ENCODE measurements at places on chromosomes 4 and X.

DNA sequence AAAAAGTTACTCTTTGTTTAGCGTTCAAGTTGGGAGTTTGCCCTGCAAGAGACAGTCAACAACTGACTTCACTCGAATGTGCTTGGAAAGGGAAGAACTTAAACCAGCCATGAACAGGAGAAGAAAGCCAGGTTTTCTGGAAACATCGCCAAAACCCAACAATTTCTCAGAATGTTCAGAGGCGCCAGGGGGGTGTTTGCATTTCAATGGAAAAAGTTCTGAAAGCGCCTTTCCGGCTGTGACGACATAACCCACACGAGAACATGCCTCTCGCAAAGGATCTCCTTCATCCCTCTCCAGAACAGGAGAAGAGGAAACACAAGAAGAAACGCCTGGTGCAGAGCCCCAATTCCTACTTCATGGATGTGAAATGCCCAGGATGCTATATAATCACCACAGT, 78.1 kb upstream of the ADGRA3 start:
- DNase-seq: no peak

DNA sequence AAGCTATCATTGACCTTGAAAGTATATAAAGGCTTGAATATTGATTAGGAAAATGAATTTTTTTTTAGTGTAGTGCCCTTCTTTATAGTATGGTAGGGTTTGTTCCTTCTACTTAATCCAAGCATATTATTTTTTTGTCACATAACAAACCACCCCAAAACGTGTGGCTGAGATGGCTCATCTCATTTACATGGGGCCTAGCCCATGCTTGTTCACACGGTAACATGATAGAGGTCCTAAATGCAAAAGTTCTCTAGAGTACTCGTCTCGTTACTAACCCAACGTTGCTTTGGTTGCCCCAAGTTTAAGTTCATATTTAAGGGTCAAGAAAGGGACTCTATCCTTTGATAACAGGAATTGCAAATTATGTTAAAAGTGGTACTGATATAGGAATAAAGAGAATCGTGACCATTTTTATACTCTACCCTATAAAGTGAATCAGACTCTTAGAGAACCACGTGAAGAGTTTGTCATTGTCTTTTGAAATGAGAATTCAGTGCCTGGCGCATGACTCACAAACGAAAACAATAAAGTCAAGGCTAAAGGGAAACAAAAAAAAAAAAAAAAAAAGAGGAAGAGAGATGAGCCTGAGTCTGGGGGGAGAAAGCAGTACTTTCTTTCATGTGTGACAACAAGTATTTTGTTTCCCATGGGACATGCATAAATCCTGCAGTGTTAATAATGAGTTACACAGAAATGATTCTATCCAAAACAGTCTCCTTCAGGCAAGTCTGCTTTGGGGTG, 402.8 kb upstream of the NWD2 start:
- no peak for DNase-seq

- peak; percentile 44 for DNase-seq
These were observed 168.6 kb downstream of the PTTG2 start for GRCh38 chr4:38128478-38129459.

- no peak for DNase-seq
These were observed 738.6 kb downstream of the TRAM1L1 start for GRCh38 chr4:116346750-116347149.

- DNase-seq: no peak
These were observed 8.1 kb upstream of the UVSSA start for GRCh38 chr4:1338752-1339414.

DNA sequence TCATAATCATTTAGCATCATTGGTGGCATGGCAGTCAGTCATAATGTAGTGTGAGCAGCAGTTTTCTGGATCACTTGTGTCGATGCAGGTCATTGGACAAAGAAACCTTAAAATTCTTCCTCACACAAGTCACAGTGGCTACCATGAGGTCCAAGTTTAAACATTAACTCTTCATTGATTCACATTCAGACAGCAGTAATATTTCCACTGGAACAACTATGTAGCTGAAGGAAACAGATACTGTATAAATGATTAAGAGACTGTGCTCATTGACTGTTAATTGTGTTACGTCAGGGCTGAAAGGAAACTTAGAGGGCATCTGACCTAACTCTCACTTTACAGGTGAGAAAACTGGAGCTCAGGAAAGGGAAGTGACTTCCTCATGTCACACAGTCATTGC, 261.8 kb downstream of the KLHL13 start:
- DNase-seq: no peak

GRCh38 chrX:107452581-107452980, 3.1 kb downstream of the FRMPD3 start:
- no peak for DNase-seq

GRCh38 chrX:150225266-150225665, 137.9 kb upstream of the MAMLD1 start:
- no peak for DNase-seq

DNA sequence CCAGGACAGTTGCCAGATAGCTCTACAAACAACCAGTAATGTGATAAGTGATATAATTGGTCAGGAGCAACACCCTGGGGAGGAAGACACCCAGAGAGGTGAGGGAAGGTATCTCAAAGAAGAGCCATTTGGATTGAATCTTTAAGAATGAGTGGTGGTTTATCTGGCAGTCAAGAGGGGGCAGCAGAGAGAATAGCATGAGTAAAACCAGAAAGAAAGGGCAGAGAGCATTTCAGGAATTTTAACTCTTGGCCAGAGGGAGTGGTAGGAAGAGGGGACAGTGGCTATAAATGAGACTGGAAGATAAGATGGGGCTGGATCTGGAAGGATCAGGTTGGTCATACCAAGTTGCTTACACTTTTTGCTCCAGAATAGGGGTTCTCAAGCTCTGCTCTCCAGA, 5.9 kb upstream of the SEPTIN6 start:
- DNase-seq: peak; percentile 69

Data from AG08395 (cell line).